ENCODE measurements at places on chromosomes 12 and 14.

GRCh38 chr12:48307269-48307668 is 43.5 kb downstream of the ZNF641 start:
- no peak for DNase-seq

- peak; percentile 70 for DNase-seq
Measured at GRCh38 chr12:65958456-65958855, 134.2 kb downstream of the HMGA2 start.

- DNase-seq = no peak
Measured at GRCh38 chr12:2804393-2805142, 7.9 kb upstream of the ITFG2 start.

DNA sequence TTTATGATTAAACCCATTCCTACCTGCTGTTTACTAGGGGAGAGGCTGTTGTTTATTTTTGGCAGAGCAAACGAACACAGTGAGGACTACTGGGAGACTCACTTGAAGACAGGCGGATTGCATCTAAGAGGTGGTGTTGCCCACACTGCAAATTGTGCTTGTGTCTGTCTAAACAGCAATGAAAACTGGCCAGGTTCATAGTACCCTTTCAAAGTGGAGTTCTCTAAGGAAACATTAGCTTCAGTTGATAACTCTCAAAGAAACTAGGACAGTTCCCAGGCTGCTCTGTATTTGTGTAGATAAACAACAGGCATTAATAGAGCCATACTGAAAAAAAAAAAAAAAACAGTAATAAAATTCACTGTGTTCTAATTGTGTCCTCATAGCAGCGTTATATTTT is 466.0 kb upstream of the RGS6 start:
- DNase-seq = no peak

DNA sequence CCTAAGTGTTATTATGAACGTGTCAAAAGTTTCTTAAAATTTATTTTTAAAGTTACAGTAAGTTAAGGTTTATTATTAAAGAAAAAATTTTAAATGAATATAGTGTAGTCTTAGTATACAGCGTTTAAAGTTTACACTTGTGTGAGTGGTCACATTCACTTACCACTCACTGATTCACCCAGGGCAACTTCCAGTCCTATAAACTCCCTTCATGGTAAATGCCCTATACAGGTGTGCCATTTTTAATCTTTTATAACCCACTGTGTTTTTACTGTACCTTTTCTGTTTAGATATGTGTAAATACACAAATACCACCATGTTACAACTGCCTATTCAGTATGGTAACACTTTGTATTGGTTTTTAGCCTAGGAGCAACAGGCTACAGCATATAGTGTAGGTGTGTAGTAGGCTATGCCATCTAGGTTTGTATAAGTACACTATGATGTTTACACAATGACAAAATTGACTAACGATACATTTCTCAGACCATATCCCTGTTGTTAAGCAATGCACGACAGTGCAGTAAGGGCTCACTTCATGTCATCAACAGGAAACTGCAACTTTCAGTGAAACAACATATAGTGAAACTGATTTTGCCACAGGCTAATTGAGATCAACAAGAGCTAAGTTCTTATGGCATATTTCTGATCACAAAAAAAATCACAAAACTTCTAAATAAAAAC is 112.0 kb upstream of the TMCC3 start:
- DNase-seq = no peak

GRCh38 chr14:90496379-90496778 is 99.5 kb downstream of the CALM1 start:
- DNase-seq = no peak

- no peak for DNase-seq
Measured at GRCh38 chr14:93047661-93048060, 68.1 kb downstream of the ITPK1 start.

GRCh38 chr12:47825173-47825639 is 5.5 kb upstream of the HDAC7 start:
- no peak for DNase-seq

DNA sequence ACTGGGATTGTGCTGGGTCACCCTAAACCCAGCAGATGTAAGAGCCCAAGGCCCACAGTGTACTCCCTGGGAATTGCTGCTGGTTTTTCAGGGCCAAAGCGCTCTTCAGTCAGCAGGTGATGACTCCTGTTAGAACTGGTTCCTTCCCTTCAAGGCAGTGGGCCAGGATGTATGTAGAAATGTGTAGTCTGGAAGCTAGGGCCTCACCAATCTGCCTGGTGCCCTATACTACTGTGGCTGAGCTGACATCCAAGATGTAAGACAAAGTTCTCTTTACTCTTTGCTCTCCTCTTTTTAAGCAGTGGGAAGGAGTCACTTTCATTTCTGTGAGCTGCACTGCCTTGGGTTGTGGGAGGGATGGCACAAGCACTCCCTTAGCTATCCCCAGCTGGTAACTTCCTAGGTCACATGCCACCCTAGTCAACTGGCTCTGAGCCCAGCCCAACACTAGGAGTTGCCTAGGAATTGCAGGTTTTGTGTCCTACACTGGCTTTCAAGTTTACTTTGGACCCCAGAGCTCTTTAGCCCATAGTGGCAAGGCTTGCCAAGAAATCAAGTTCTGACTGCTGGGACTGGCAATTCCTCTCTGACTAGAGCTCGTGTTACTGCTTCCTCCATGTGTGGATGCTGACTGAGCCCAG is 249.2 kb downstream of the C12orf50 start:
- DNase-seq = no peak

DNA sequence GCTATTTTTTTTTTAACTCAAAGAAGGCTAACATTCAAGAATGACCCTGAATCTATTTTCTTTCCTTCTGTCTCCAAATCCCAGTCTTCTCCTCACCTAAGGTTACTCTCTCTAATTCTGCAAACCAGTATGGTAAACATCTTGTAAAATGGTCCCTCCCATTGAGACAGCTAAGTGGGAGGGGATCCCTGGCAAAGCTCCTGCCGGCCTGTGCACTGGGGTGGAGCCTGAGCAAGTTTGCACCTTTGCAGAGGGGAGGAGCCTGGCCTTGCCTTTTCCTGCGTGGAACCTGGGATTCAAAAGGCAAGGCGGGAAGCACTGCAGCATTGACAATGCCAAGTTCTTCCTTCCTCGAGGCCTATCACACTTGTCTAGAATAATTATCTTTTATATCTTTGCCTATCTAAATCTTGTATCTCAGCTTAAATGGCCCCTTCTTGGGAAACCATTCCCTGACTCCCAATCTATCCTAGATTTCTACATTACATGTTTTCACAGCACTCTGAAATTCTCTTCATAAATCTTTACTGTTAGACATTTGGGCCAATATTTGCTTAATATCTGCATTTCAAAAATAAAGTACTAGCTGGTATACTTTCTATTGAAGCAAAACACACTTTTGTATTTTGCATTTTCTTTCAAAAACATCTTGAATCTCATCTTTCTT is 83.0 kb downstream of the EPS8 start:
- peak; percentile 70 for DNase-seq

All from small intestine (tissue), 16 donors.